ENCODE measurements at places on chromosomes 4 and X.

DNA sequence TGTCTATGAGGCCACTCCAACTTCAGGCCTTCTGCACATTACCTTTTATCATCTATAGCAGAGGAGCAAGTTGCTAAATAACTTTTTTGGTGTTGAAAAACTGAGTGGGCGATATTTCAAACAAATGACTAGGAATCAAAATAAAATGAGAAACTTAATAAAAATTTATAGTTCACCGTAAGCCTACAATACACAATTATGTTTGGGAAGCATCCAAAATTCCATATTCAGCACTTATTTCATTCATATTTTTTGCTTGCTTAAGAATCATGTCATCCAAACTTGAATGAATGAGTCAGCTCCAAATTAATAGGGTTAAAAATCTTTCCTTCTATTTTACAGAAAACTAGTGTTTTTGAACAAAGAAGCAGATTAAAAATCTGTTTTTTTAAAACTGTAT lies 119.1 kb downstream of the SH3RF1 start:
- no peak for DNase-seq

DNA sequence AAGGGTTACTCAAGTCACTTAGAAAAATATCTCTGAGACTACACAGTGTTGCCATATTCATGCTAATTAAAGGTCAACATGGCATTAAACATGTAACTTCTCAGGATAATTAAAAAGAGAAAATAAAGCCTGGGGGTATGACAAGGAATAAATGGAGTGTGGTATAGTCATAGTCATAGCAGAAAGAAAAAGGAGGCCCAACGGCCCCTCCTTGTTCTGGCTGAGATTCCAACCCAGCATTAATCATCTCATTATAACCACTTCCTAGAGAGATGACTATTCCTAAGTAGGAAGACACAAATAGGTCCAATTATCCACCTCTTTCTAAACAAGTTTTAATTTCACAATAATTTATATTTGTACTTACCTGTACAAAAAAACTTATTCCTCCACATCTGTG lies 778.4 kb upstream of the AADAT start:
- DNase-seq, result no peak

DNA sequence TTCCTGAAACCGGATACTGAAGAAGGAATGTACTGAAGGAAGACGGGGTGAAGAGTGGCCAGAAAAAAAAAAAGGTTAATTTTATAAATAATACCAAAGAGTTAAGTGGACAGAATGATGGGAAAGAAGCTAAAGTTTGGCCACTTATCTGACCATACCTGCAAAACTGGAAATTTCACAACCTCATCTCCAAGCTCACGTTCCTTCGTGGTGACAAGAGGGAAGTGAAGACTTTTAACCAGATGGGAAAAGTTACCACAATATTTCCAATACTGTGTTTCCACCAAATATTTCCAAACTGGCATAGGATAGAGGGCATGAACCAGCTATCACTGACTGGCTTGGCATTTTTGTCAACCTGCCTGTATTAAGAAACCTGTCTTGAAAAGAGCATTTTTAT lies 56.4 kb downstream of the MAML3 start:
- DNase-seq, result no peak

GRCh38 chr4:98662055-98662453 lies 3.6 kb upstream of the TSPAN5 start:
- DNase-seq, result no peak

DNA sequence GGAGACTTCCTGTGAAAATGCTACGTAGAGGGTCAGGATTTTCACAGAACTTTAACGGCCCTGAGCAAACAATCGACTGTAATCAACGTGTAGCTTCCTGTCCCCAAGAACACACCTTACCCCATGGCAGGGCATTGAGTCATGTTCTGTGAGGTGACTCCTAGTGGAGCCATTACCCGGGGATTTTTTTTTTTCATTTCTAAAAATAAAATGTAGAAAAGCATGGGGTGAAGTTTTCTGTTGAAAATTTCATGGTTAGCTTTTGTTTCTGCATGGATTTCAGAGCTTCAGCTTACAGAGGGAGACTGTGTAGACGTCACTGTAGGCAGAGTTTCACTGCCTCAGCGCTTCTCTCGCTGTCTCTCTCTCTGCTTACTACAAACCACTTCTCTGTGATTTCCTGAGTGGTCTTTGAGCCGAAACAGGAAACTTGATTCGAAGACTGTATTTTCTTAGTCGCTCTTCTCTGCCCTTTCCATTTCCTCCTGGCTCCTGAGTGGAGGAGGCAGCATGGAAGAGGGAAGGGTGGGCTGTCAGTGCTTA lies 111.7 kb downstream of the NFKB1 start:
- DNase-seq, result peak; percentile 21

- no peak for DNase-seq
Measured at GRCh38 chrX:153848325-153848724, 18.0 kb upstream of the PDZD4 start.

- no peak for DNase-seq
Measured at GRCh38 chrX:17697191-17697590, 40.1 kb upstream of the SCML1 start.

GRCh38 chrX:65528705-65529340 lies 5.8 kb downstream of the LAS1L start:
- peak; percentile 36 for DNase-seq

DNA sequence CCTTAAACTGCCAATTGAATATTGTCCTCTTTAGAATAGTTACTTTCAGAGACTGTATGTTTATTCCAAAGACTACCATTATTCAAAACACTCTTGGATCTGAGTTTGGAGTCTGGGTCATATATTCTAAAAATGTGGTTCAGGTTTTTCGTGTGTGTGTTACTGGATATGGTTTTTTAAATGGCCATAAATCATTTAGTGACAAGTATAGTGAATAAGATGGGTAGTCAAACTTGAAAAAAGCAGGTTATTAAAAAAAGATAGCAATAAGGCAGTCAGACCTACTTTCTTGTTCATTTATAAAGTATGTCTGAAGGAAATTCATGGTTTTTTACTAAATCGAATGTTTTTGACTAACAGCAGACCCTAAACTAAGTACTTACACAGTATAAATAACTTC lies 59.3 kb downstream of the DCK start:
- DNase-seq, result no peak

DNA sequence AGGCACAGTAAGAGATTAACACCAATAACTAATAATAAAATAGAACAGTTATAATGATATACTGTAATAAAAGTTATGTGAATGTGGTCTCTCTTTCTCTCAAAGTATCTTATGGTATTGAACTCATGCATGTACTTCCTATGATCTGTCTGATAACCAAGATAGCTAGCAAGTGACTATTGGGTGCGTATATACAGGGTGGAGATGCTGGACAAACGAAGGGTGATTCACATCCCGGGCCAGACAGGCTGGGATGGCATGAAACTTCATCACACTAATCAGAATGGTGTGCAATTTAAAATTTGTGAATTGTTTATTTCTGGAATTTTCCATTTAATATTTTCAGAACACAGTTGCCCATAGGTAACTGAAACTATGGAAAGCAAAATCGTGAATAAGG lies 96.8 kb downstream of the PHEX start:
- DNase-seq, result no peak

GRCh38 chr4:108926781-108927180 lies 163.9 kb upstream of the ETNPPL start:
- DNase-seq, result no peak

- no peak for DNase-seq
Measured at GRCh38 chrX:71953391-71953790, 42.7 kb downstream of the NHSL2 start.

GRCh38 chr4:176339936-176340761 lies 20.4 kb downstream of the SPCS3 start:
- DNase-seq, result no peak

GRCh38 chrX:34350561-34351335 lies 218.6 kb upstream of the FAM47A start:
- DNase-seq, result no peak

DNA sequence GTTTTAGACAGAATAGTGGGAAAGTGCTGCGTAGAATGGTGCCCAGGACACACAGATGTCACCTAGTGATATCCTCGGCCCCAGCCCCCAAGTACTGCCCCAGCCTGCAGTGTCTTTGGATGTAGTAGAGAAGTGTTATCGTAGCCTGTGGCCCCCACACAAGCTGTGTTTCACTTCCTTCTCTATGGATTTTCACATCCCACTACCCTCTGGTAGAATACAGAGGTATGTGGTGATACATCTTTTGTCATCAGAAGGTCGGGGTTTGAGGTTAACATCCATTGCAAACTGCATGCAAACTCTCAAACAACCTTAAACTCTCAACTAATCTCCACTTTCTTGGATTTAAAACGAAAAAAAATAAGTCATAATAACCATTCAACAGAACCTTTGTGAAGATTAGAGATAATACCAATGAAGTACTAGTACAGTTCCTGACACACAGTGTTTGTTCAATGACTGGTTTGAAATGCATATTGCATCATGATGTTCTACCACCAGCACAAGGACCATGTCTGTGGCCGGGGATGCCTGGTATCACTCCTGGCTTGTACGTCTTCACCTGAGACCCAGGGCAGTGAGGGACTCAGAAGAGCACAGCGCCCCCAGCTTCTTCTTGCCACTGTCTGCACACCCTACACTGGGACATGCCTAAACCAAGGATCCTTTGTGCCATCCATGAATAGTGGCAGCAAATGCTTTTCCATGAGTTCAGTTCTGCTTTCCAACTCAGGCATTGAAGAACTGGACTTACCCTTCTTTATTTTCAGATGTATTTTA lies 267.3 kb downstream of the DCTD start:
- DNase-seq, result no peak

- DNase-seq, result no peak
Measured at GRCh38 chrX:31200430-31200829, 128.6 kb upstream of the FTHL17 start.

DNA sequence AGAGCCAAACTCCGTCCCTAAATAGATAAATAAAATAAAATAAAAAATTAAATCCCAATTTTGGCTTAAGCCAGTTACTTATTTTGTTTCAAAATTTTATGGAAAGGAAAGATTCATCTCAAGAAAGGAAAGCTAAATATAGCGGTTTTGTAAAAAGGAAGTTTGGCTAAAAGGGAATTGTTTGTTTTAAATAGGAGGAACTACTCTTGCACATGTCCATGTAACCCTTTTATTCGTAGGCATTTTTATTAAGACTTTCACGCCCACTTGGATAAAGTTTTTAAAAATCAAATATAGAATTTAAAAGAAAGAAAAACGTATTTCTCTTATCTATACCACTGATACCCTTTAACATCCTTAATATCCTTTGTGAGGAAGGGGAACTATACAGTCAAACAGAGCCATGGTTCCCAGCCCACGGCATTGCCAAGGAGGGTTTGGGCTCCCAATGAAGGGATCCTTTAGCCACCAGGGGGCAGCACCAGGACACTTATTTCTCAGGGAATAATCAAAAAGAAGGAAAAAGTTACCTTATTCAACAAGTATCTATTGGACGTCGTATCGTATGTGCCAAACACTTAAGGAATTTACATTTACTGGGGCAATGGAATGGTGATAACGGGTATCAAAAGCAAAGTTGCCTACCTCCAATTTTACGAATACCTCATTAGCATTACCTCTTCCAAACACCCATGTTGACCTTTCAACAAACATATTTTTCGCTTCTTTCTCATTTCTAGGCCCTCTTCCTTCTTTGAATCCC lies 27.7 kb downstream of the CDKN2AIP start:
- DNase-seq, result peak; percentile 73

DNA sequence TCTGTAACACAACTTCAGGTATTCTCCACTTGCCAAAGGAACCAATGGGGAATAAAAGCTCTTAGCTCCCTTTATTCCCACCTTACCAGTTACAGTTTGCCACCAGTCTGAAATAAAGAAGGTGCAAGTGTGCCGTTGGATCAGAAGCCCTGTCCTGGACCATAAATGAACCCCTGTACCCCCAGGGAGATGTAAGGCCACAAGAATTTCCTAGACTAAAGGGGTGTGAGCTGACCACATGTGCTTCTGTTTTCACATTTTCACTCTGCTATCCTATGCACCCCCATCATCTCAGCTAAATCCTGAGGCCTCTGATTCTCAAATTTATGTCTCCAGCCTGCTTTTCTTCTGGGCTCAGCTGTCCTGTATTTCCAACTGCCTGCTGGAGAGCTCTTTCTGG lies 221.2 kb downstream of the SPRY1 start:
- DNase-seq, result no peak

DNA sequence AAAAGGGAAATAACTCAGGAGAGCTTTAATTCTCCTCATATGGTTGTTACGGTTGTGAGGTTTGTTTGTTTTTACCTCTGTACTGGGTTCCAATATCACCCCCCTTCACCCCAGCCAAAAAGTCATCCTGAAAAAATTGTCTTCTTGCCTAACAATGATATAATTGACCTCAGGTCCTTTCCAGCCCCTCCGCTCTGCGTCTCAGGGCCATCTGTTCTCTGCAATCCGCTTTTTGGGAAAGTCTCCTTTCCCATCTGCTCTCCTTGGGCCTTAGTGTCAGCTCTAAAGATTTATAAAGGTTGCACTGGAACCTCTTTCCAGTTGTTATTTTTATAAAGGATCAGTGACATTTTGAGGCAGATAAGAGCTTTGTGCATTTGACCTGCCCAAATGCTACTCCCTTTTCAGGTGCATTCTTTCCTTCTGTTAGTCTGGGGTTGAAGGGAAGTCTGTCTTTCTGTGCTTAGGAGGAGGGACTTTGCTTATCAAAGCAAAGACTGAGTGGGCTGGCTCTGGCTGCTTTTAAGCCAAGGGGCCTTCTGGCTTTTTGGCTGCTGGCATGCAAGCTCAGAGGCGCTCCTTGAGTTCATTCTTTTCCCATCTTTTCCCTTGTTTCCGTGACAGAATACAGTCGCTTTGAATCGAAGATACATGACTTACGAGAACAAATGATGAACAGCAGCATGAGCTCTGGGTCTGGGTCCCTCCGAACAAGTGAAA lies 34.1 kb downstream of the DLG3 start:
- DNase-seq, result no peak

- no peak for DNase-seq
Measured at GRCh38 chrX:95145848-95146490, 1472.0 kb downstream of the FAM133A start.

GRCh38 chr4:13706120-13706519 lies 78.6 kb upstream of the BOD1L1 start:
- DNase-seq, result no peak

DNA sequence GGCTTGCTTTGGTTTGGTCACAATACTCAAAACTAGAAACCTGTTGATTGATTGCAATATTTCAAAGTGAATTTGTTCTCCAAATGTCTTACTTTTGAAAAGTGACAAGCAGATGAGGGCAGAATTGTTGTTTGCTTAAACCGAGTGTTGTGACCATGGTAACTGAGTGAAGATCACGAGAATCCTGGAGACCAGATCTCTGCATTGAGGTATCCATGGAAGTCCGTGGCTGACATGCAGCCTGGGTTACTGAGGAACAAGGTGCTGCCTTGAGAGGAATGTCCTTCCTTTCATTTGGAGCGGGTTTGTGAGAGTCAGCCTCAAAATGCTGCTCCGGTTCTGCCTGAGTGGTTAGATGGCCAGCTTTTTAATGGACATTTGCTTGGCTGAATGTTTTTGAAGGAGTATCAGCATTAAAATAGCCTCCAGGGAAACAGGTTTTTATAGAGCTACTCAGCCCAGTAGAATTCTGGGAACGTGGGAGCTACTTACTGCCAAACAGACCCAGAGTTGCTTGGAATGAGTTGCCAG lies 31.3 kb downstream of the NYX start:
- DNase-seq, result no peak
